NCI-H1694 (cell line): ENCODE measurements at places on chromosomes 6 and 20.

GRCh38 chr6:132070356-132070755 is 119.2 kb upstream of the CCN2 start:
- DNase-seq, result no peak

GRCh38 chr6:121600389-121601168 is 165.1 kb downstream of the GJA1 start:
- DNase-seq, result no peak

DNA sequence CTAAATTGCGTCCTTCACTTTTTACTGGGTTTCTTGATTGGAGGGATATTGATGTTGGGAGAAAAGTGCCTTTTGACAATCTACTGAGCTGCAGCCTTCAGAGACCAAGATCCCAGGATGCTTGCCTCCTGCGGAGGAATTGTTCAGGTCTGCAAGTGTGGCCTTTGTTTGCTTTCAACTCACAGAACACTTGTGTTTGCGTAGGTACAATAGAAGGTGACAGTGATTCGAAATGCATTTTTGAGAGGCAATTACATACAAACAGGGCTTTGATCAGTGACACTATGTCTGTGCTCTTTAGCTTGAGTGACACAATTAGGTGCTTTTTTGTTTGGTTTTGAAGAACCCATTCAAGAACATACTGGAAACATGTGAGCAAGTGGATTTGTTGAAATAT is 600.6 kb downstream of the QKI start:
- no peak for DNase-seq

DNA sequence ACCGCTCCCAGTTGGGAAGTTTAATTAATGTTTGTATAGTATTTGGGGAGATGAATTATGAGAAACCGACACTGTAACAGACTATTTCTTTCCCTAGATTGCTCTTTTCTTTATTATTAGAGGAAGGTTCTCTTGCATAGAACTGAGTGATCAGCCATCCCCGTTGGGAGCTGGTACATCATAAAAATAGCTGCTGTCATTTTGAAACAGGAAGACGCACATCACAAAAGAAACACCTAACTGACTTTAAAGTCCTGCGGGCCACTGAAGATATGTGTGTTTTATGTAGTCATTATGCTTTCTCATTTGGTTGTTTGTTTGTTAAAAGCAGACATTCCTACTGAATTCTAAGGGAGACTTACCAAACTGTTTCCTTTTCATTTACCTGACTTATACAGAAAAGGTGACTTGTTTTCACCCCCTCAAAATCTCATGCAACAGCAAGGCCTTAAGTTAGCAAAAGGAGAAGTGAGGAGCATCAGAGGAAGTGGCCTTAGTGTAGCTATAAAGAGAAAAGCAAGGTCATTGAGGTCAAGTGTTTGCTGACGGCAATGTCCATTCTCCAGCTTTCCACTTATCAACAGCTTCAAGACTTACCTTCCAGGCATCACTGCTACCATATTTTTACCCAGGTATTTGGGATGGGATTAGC is 91.0 kb downstream of the PKHD1 start:
- DNase-seq, result no peak

DNA sequence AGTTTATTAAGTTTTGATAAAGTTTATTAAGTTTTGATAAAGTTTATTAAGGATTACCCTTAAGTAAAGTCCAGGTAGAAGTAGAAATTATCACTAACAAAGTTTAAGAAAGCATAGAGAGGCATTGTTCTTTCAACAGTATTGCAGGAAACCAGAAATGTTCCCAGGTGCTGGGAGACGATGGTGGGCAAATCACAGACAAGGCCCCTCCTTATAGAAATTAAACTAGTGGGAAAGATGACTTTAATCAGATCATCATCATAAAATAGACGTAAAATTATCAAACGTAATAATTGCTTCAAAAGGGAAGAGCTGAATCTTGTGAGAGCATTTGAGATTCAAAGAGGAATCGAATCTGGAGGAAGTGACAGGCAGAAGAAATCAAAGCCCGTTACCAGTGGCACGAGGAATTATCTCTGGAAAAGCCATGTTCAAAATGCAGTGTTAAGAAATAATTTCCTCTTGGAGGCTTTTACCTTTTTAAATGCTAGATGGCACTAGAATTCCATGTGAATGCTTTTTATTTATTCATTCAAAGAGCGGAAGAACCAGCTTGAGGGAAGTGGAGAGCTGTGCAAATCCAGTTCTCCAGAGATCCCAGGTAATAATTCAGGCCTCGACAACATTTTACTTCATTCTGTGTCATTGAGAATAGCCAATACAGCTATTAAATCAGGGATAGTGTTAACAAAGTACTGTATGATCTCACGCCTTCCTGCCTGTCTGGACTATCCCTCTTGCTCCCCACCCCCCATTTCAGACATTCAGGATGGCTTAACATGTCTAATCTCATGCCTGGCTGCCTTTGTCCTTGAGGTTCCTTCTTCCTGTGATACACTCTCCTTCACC is 1.0 kb upstream of the APMAP start:
- DNase-seq, result peak; percentile 43

DNA sequence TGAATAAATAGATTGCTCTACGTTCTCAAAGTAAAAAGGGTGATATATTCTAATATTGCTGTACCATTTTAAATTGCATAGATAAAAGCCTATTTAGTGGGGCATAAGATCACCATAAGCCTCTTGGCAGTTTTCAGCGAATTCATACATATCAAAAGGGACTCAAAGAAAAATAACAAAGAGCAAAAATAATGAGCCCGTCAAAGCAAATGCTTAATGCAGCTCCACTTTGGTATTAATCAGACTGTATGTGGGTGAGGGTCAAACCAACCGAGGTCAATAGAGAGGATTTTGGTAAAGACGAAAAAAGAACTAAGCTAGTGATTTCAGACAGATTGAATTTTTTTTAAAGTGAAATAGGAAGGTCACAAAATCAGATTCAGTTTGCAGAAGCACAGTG is 598.8 kb downstream of the GRIK2 start:
- no peak for DNase-seq

DNA sequence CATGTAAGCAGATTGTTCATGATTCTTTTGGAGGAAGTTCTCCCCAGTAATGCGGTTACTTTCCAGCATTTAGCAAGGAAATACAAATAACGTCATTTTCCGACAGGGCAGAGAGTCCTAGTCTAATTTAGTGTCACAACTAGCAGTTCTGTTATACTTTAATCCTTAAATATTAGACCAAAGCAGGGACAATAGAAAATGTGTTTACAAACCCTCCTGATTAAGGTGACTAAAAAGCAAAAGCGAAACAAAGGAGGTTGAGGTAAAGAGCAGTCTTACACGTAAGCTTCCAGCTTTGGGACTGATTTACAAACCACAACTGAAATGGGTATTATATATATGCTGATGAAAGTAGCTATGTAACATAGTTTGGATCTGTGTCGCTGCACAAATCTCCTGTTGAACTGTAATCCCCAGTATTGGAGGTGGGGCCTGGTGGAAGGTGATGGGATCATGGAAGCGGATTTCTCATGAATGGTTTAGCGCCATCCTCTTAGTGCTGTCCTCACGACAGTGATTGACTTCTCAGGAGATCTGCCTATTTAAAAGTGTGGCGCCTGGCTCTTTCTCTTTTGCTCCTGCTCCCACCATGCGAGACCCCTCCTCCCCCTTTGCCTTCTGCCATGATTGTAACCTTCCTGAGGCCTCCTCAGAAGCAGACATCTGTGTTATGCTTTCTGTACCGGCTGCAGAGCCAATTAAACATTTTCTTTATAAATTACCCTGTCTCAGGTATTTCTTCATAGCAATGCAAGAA is 81.9 kb downstream of the PLCB1 start:
- no peak for DNase-seq

DNA sequence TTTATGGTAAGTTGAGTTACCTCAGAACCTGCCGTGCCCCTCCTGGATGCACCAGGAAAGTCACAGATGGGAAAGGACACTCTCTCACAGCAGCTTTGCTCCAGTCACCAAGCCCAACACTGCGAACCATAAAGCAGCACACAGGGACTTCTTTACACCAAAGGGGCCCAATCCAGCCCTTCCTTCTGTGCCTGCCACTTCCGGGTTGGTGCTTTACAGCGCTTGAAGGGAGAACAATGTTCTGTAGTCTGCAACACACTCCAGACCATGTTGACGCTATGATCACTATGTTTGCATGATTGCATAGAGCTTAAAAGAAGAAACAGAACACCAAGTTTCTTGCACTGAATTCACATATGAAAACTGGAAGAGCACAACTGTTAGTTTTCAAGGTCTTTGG is 57.1 kb downstream of the SERAC1 start:
- DNase-seq, result no peak

GRCh38 chr6:42341771-42342553 is 109.8 kb downstream of the TRERF1 start:
- no peak for DNase-seq

GRCh38 chr20:59320854-59321647 is 20.6 kb downstream of the EDN3 start:
- no peak for DNase-seq

GRCh38 chr20:35344354-35344837 is 52.2 kb upstream of the FAM83C start:
- no peak for DNase-seq

GRCh38 chr20:59729506-59729905 is 125.2 kb downstream of the PHACTR3 start:
- DNase-seq, result no peak

DNA sequence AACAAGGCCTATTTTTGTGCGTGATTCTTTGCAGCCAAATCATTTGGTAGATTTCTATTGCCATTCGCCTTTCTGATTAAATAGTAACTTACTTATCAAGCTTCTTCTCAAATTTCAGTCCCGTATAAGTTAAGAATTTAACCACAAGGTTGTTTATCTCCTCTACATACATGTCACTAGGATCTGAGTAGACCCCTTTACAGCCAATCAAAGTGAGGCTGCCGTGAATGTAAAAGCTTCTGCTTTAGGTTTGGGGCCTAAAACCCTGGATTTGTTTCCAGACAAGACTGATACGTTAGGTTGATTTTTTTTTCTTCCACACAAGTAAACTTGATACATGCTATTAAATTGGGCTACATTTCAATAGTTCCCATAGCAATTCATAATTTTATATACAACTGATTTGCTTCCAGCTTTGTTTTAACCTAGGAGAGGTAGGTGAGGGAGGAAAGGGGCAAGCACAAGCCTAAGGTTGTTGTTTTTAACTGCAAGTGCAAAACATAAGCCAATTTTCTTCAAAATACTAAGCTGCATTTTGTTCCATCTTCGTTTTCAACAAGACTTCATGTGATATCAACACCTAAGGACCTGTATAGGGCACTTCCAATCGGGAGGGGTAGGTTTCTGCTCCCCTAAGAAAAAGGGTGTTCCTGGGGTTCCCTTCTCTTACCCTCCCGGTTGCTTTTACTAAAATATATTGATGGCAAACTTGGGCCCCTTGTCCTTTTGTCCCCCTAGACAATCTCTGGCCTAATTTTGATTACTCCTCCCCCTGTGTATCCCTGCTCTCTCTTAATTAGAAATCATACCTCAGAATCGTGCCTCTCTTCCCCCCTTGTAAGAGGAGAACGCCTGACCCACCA is 1.7 kb downstream of the RANBP9 start:
- DNase-seq, result peak; percentile 12

GRCh38 chr20:10611357-10611756 is 62.4 kb downstream of the JAG1 start:
- DNase-seq, result no peak

- no peak for DNase-seq
Measured at GRCh38 chr20:50729901-50730764, 1.2 kb upstream of the PARD6B start.

- DNase-seq, result no peak
Measured at GRCh38 chr6:74606582-74607071, 599.2 kb downstream of the COL12A1 start.

- DNase-seq, result no peak
Measured at GRCh38 chr20:2137552-2138201, 36.0 kb downstream of the STK35 start.

DNA sequence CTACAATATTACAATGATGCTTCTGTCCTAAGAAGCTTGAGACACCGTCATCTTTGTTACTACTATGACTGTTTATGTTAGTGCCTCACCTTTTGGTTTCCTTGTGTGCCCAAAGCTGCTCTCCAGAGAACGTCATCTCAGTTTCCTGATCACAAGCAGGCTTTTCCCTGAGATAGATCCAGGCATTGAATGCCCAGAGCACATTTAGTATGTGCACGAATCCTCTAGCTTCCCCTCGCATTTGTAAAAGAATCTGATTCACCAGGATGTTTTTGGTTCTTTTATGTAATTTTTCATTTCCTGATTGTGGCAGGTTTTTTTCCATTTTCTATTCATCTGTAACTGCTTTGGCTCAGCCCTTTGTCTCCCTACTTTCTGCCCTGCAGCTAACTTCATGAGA is 100.2 kb upstream of the TMEM181 start:
- DNase-seq, result no peak
